ENCODE measurements at places on chromosomes 7 and 10.

- DNase-seq = no peak
These were observed 121.2 kb upstream of the NPVF start for GRCh38 chr7:25349283-25350017.

GRCh38 chr10:17084258-17084657 lies 45.4 kb downstream of the CUBN start:
- DNase-seq = no peak

DNA sequence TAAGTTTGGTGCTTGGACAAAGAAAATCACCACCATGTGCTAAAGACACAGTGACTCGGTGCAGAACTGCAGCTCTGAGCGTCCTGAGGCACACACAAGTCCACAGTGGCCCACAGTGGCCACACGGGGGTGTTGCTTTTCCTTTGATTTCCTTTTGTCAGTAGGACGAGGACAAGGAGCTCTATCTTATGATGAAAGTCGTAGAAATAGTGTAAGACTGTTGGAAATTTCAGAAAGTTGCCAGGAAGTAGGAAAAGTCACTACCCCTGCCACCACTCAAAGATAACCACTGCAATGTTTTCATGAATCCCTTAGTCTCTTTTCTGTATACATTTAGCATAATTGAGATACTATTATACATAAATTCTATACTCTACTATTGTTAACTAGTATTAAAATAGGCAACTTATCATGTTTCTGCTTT lies 146.0 kb downstream of the TNS3 start:
- peak; percentile 62 for DNase-seq

DNA sequence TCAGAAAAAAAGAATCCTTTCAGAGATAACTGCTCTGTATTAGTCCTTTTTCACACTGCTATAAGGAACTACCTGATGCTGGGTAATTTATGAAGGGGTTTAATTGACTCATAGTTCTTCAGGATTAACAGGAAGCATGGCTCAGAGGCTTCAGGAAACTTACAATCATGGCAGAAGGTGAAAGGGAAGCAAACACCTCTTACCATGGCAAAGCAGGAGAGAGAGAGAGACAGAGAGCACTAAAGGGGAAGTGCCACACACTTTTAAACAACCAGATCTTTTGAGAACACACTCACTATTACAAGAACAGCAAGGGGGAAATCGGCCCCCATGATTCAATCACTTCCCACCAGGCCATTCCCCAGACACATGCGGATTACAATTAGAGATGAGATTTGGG lies 114.2 kb downstream of the TES start:
- DNase-seq = no peak

DNA sequence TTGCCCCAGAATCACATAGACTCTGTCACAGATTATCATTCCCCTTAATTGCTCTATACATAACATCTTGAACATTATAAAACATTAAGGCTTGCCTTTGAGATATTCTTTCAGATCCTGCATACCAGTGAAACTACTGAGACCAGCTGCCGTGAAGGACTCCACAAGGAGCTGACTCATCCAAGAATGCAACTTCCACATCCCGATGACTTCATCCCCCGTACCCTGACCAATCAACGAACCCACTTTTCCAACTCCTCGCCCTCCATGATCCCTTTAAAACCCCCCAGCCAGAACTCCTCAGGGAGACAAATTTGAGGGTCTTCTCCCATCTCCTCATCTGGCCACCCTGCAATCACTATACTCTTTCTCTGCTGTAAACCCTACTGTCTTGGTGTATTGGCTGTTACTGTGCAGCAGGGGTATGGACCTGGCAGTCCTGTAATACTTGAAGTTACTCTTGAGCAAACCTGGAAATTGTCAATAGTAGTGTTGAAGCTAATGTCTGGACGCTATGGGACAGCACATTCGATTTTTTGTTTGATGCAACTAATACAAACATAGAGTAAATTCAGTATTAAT lies 49.8 kb downstream of the HTR5A start:
- DNase-seq = no peak

DNA sequence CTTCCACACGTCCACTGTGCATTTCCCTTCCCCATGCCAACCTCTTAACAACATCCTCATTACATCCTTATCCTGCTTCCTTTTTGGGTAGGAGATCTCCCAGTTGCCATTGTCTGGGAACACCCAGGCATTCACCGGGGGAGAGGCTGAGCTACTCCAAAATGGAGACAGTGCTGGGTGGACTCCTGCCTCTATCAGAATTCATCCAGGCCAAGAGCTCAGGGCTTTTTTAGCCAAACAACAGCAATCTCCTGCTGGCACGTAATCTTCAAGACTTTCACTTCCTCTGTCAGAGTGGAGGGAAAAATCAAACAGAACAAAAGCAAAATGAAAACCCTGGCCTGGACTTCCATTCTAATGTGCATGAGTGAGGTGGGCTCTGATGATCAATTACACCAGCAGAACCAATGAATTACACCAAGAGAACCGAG lies 245.0 kb downstream of the PRPF18 start:
- no peak for DNase-seq

DNA sequence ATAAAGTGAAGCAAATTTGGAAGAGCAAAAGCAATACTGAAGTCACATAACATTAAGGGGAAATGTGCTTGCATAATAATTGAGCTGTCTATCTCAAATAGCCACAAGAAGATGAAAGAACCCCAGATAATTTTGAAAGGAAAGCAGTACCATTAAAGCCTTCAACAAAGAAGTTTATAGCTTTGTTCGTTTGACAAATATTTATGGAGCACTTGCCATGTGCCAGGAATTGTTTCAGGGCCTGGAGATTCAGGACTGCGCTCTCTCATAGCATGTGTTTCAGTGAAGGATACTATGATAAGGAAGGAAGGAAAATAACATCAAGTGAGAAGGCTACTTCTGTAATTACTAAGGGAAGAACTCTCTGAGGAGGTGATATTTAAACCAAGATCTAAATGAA lies 212.3 kb upstream of the CSTF2T start:
- DNase-seq = no peak

- no peak for DNase-seq
These were observed 20.1 kb upstream of the CYP3A5 start for GRCh38 chr7:99699946-99700345.

GRCh38 chr10:112227331-112227987 lies 43.9 kb upstream of the GPAM start:
- peak; percentile 39 for DNase-seq

All from astrocyte (in vitro differentiated cells and primary cell).